Left ventricle myocardium inferior (tissue), 1 donor: ENCODE measurements at places on chromosomes 5 and 9.

DNA sequence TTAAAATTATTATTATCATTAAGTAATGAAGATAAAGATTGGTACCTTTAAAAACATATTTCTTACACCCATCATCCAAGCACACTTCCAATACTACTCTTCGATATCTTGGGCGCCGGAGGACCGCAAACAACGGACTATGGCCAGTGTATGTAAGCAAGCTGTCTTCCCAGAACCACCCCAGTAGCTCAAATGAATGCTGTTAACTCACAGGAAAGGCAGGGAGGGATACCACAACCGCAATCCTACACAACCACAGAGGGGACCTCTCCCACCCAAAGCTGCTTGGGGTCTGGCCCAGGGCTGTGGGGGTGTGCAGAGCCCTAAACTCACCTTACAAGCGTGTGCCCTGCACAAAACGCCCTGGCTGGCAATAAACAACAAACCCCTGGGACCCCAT lies 20.6 kb downstream of the GOLM1 start:
- DNase-seq: no peak

- peak; percentile 46 for DNase-seq
Measured at GRCh38 chr9:135504262-135505243, 4.1 kb downstream of the MRPS2 start.

DNA sequence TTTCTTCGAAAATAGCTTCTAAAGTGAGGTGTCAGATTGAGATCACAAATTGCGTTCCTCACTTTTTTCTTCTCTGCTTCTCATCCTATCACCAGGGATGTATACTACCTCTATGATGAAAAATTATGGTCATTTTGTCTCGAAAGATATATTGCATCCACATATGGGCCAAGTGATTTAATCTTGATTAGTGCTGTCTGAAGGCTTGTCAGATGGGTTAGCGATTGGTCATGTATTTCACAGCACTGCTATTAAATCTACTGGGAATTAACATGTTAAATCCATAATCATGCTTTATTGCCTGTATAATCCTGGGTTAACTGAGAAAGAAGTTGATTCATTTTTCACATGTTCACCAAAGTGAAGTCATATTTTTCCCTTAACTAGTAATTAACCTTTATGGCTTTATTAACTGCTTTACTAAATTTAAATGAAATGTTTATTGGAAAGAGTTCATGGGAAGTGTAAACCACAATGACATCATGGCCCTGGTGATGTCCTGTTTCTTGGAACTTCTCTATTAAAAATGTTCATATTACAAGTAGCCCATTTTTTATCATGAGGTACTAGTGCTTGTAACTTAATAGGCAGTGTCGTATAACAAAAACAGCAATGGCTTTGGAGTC lies 193.3 kb downstream of the SMC2 start:
- DNase-seq: no peak

- no peak for DNase-seq
Measured at GRCh38 chr9:85215416-85215815, 526.3 kb downstream of the AGTPBP1 start.

DNA sequence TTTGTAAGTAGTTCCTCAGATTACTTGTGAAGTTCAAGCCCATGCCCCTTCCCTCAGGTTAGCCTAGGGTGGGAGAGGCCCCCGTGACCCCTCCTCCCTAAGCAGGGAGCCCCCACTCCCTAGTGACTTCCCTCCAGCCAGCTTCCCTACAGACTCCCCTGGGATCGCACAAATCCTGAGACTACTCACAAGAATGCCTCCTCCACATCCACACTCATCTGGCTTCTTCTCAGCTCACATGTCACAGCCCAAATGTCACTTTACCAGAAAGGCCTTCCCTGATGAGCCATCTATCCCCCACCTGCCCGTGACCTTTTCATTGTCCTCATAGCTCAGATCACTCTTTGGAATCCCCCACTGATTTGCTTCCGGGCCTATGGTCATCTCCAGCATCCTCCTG lies 96.7 kb upstream of the ARAP3 start:
- no peak for DNase-seq

- DNase-seq: no peak
Measured at GRCh38 chr5:96285823-96286222, 147.2 kb downstream of the PCSK1 start.

DNA sequence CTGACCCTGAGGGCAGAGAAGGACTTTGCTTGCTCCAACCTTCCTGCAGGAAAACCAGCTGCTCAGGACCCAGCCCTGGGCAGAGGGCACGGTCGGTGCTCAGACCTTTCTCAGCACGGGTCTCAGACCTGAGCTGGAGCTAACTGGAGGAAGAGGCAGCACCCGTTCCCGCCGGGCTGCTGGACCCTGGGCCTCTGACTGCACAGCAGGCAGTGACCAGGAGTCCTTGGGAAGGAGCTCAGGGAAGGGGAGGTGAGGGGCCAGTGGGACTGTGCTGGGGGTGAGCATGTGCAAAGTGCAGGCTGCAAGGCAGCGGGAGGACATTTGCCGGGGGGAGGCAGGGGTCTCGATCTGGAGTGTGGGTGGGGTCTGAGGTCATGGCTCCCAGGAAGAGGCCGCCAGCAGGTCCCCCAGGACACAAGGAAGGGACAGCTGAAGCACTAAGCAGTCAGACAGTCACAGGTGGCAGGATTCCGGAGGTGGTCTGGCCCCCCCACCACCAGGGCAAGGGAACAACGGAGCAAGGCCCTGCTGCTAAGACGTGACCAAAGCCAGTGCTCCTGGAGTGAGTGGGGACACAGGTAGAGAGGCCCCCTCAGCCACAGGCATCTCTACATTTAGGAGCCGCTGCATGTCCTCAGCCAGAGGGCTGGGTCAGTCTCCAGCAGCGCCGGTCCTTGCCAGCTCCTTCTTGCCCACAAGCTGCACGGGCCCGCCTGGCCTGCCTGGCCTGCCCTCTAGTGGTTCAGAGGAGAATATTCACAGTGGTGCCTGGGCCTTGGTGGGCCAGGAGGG lies 4.8 kb upstream of the DPM2 start:
- peak; percentile 71 for DNase-seq

- DNase-seq: no peak
Measured at GRCh38 chr9:22160221-22160620, 151.1 kb upstream of the CDKN2B start.

DNA sequence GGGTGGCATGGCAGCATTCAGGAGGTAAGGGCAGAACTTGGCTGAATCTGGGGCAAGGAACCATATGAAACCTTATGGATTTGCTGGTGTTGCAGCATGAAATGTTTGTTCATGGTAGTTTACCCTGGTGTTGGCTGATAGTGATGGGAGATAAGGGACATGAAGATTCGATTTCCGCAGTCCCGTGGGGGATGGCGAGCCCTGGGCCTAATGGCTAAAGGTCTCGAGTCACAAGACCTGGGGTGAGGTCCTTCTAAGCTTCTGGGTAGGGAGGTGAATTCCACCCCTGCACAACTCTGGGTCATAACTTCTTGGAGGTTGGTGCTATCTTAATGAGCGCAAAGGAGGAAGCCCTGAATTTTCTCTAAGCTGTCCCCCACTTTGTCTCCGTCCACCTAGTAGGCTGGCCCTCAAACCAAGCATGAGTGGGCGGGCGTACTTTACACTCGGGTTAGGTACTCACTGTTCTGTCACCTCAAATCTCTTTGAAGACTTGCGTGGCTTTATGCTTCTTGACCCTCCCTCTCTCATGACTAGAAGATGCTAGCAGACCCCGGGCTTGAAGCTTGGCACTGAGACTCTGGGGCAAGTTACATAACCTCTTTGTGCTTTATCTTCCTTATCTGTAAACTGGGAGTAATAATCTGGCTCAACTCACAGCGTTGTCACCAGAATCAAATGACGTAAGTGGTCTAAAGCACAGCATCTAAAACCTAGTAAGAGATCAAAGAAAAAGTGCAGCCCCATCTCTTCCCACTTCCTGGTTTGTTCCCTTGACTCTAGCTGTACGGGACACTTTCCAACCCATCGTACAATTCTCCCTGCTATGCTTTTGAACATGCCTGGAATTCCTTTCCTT lies 72.5 kb downstream of the BASP1 start:
- no peak for DNase-seq

GRCh38 chr5:132760049-132760420 lies 12.8 kb downstream of the CCNI2 start:
- no peak for DNase-seq

DNA sequence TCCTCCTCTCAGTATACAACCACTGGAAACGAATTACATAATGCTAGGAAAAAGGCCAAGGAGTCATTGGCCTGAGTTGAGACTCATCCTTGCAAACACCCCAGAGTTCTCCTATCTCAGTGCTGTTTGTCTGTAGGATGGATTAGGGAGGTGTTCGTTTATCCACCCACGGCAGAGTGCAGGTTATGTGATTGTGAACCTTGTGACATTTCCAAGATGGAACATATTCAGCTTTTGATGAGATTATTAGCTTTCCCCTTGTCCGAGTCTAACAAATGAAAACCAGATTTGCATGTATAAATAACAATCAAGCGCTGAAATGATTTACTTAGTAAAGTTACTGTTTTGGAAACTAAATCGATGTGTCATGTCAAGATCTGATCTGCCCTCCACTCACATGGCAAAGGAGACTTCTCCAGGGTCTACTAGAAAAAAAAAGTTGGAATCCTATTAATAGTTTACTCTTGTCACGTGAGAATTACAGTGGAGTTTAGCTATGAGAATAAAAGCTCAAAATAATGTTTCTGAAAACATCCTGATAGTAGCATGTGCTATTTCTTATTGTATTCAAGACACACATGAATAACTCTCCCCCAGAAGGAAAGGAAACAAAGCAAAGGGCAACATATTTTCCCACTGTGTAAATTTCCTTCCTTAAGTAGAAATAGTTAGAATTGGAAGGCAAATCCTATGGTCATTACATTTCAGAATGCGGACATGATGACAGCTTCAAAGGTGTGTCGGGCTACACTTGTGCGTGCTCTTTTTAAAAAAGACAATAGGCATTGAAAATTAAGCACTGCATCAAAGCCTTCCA lies 600.4 kb downstream of the EBF1 start:
- DNase-seq: no peak

- DNase-seq: no peak
Measured at GRCh38 chr9:92507005-92507404, 24.7 kb upstream of the ASPN start.

GRCh38 chr5:33958176-33958575 lies 22.0 kb downstream of the RXFP3 start:
- no peak for DNase-seq
